ENCODE measurements at places on chromosomes 16 and 17. TPM values are rescaled to one million over a fixed set of nuclear protein-coding genes. Genes with fewer than 3 reads are reported as not detected.

- DNase-seq = no peak
Measured at GRCh38 chr16:58885528-58886170, 151.5 kb upstream of the GOT2 start.

GRCh38 chr16:88010968-88011483 lies 59.8 kb downstream of the BANP start:
- no peak for DNase-seq

- no peak for DNase-seq
Measured at GRCh38 chr17:44079877-44080821, 9.6 kb downstream of the G6PC3 start.

DNA sequence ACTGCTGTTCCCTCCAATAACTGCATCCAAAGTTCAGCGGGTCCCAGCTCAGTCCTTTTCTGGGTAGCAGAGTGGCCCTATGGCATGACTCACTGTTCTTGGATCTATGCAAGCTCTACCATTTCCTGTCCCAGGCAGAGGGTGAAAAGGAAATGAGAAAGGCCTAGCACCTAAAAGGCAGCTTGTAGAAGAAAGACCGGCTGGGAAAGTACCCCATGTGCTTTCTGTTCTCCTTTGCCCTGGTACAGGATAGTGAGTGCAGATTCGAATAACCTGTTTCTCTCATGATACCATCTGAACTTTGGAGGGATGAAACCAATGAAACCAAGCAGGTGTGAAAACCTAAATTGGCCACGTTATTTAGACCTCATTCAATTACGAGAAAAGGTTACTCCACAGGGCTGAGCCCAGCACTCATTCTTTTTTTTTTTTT lies 12.7 kb upstream of the HASPIN start:
- DNase-seq = no peak

- no peak for DNase-seq
Measured at GRCh38 chr17:68591583-68591982, 9.6 kb downstream of the FAM20A start.

ASGR1 gene
- not detected for total RNA-seq

GRCh38 chr16:59604354-59604753 lies 870.2 kb upstream of the GOT2 start:
- no peak for DNase-seq

- no peak for DNase-seq
Measured at GRCh38 chr17:38881600-38882191, 11.8 kb downstream of the LASP1 start.

DNA sequence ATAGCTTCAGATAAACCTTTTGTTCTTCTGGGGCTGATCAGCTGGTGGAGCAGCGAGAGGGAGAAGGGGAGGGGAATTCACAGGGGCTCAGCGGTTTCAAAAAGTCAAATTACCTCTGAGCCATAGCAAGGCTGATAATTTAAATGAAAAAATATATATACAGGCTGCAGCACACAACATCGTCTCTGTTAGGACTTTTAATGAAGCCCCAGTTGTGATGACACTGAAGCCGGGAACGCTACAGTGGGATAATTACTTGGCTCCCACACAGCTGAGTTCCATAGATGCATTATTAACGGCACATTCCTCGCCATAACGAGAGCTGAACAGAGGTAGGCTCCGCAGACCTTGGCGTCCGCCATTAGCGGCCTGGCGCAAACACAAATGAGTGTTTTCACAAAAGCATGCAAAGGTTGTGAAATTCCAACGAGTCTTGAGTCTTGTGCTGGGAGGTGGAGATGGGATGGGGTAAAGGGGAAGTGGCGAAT lies 216.0 kb downstream of the C16orf78 start:
- no peak for DNase-seq

GRCh38 chr16:85220964-85221731 lies 108.9 kb upstream of the CIBAR2 start:
- DNase-seq = no peak

GRCh38 chr17:47808830-47809480 lies 12.6 kb downstream of the OSBPL7 start:
- no peak for DNase-seq

DNA sequence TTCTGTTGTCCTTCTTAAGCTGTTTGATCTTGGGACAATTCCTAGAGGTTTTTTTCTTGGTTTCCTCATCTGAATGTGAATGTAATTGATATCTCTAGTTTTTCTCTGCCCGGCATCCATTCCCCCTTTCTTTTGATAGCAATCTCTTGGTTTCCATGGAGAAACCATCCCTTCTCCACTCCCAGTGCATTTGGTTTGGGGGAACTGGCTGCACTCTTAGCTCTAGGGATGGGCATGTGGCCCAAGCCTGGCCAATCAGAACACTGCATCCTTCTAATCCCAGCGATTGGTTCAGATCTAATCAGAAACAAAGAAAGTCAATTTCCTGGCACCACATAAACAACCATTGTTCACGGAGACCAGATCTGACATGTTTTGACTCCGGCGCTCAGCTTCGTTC lies 45.1 kb downstream of the IRX3 start:
- no peak for DNase-seq

DNA sequence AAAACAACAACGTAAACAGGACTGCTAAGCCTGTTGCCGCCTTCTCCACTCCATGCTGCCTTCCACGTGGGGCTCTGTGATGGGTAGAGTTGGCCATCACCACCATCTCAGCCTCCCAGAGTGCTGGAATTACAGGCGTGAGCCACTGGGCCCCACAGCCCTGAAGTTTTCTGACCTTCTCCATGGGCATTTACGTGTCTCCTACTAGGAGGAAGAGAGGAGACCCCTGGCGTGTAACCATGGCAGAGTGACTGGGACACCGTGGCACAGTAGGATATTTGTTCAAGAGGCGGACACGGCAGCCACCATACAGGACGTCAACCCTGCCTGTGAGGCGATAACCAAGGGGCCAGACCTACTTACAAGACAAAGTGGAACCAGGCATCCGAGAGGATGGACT lies 31.1 kb downstream of the TRPV3 start:
- DNase-seq = no peak

- no peak for DNase-seq
Measured at GRCh38 chr16:65757064-65757463, 609.4 kb upstream of the CDH5 start.

- DNase-seq = no peak
Measured at GRCh38 chr16:89646906-89647305, 10.6 kb downstream of the CHMP1A start.

DNA sequence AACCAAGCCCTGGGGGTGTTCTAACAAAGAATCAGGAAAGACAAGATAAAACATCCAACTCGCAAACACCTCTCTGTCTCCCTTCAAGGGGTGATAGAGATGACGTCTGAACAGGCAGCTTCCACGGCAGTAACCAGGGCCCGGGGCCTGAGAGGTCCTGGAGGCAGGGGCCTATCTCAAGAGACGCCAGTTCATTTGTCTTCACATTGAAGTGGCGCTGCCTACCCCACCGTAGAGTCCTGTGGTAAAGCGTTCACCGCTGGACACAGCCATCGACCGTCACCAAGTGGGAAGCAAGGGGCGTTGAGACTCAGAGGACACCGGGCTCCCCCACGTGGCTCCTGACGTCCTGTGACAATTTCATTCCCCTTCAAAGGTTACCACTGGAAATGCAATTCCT lies 21.4 kb downstream of the UTS2R start:
- no peak for DNase-seq

SOX9 gene
- total RNA-seq = 43.8 TPM

DNA sequence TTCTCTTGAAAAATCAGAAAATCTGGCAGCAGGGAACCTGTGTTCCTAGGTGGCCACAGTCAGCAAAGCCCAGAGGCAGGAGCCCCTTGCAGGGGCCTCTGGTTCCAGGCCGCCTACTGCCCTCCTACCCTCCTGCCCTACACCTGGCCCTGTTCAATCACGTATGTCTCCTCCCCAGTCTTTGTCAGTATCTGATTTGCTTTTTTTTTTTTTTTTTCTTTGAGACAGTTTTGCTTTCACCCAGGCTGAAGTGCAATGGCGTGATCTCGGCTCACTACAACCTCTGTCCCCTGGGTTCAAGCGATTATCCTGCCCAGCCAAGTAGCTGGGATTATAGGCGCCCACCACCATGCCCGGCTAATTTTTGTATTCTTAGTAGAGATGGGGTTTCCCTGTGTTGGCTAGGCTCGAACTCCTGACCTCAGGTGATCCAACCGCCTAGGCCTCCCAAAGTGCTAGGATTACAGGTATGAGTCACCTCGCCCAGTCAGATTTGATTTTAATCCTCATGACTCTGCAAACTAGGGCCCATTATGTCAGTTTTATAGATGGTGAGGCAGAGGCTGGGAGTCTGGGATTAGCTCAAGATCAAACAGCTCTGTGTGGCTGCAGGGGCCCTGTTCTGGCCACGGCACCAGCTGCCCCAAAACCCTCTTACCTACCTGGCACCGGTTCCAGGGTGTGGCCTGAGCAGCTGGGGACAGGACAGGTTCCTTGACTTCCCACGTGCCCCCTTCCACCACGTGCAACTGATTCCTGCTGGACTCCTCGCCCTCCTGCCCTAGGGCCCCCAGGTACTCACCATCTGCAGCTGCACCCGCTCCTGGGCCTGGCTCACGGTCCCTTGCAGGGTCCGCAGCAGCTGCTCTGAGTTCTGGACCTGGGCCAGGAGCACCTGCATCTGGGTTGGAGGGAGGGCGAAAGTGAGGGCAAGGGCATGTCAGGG lies 14.7 kb downstream of the RABEP2 start:
- no peak for DNase-seq

KRTAP9-2 gene
- not detected for total RNA-seq

GRCh38 chr16:13402601-13403000 lies 501.2 kb downstream of the SHISA9 start:
- no peak for DNase-seq

UTS2R gene
- not detected for total RNA-seq

MSRB1 gene
- 7.4 TPM for total RNA-seq

GRCh38 chr17:81930142-81931125 lies 2.9 kb upstream of the MAFG start:
- no peak for DNase-seq

TMEM92 gene
- 1.4 TPM for total RNA-seq

- no peak for DNase-seq
Measured at GRCh38 chr17:48910370-48910769, 2.2 kb downstream of the UBE2Z start.

DNA sequence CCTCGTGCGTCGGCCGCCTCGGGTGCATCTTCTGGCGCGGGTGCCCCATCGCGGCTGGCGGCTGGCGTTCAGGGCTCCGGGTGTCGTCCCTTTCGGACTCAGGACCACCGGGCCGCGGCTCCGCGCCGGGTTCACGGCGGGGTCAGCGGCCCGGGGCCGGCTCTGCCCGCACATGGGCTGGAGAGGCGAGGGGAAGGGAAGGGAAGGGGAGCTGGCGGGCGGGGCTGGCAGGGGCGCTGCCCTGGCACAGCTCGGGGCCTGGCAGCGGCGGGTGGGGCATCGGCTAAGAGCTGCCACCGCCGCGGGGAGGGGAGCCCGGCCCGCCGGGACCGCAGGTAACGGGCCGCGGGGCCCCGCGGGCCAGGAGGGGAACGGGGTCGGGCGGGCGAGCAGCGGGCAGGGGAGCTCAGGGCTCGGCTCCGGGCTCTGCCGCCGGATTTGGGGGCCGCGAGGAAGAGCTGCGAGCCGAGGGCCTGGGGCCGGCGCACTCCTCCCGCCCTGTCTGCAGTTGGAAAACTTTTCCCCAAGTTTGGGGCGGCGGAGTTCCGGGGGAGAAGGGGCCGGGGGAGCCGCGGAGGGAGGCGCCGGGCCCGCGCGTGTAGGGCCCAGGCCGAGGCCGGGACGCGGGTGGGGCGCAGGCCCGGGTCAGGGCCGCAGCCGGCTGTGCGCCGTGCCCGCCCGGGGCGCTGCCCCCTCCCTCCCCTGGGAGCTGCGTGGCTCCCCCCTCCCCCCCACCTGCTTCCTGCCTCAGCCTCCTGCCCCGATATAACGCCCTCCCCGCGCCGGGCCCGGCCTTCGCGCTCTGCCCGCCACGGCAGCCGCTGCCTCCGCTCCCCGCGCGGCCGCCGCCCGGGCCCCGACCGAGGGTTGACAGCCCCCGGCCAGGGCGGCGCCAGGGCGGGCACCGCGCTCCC lies 646 bp downstream of the HIC1 start:
- no peak for DNase-seq

TEDC2 gene
- total RNA-seq = 12.5 TPM

DNA sequence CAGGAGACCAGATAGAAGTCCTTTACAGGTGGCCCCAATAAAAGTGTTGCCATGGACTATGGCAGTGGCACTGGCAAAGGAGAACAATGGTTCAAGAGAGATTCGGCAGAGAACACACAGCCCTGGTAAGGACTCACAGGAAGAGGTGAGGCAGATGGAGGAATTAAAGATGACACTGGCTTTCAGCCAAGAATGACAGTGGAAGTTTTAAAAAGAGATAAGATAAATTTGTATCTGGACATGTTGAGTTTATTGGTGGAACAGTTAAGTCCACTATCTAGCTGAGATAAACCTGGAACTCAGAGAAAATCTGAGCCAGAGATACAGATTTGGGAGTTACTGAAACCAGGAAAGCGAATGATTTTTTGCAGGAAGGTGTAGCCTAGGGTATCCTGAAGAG lies 20.1 kb downstream of the CMC2 start:
- no peak for DNase-seq

TBC1D3K gene
- total RNA-seq = not detected

ST6GALNAC2 gene
- total RNA-seq = 3.1 TPM

DNAAF8 gene
- total RNA-seq = 0.26 TPM

DNA sequence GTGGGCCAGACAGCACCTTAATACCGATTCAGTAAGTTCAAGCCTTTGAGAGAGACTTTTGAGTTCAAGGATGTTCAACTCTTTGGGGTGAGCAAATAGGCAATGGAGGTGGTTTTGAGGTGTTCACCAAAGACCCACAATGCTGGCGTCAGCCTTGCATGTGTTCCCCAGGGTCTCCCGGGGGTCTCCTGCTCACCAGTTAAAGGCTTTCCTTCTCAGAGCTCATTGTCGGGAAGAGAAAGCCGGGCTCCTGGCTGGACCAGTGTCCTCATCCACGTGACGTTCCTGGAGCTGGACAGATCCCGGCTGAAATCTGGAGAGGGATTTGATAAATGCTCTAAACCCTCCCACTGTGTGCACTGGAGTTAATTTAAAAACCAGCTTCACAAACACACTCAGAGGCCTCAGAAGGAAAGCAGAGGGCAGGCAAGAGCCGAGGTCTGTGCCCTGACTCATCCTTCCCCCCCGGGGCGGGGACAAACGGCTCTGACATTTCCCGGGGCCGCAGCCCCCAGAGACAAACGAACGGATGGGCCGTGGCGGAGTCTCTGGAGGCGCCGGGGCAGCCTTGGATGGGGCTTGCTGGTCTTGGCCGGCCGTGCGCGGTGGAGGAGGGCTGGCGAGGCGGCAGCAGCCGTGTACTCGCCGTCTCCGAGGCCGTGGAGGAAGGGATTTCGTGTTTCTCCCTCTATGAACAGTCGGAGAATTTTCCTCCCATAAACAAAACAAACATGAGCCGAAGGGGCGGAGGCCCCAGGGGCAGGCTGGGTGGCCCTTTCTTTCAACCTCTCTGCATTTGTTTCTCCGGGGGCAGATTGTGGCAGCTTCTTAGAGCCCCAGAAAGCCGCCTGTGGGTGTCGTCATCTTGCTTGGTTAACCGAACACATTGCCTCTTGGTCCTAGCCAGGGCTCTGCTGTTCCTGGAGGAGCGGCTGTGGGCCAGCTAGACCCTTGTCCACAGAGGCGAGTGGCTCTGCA lies 94.2 kb downstream of the NTN1 start:
- DNase-seq = peak; percentile 47

DNA sequence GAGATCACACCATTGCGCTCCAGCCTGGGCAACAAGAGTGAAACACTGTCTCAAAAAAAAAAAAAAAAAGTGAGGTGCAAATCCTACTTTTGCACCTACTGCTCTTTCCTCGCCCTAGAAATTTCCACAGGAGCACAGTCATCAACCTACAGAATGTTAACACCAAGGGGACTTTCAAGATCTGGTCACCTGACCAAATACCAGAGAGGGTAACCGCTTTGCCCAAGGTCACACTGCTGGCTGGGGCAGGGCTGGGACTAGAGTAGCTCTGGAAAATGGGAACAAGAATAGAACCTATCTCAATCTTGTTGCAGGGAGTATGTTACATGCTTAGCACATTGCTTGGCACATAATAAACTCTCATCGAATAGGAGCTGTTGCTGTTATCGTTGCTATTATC lies 6.3 kb upstream of the MLLT6 start:
- no peak for DNase-seq

All from NCI-H460 (cell line).